Naive B cell (primary cell): ENCODE measurements at places on chromosomes 2 and 18. TPM values are rescaled to one million over a fixed set of nuclear protein-coding genes. Genes with fewer than 3 reads are reported as not detected.
A peak's percentile ranks its signal among the peaks of the same experiment; 100 is the strongest.

DNA sequence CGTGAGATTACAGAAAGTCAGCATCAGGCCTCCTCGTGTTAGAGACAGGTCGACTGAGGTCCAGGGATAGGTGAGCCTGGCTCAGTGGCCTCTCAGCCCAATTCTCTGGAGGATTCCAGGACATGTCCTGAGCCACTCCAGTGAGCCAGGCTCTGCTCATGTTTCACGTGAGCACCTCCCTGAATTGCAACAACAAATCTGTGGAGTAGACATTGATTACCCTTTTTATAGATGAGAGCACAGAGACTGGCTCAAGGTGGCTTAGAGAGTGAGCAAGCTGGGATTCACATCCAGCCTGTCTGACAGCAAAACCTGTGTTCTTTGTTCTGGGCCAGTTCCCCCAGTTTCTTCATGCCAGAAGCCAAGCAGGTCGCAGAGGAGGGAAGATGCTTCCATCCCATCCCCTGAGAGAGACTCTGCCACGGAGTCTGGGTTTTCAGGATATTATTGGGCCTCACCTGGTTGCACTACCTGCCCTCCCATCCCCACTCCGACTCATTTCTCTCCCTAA lies 46.4 kb downstream of the HS1BP3 start:
- no peak for DNase-seq

- no peak for DNase-seq
These were observed 499.6 kb upstream of the HS6ST1 start for GRCh38 chr2:128818248-128818647.

- no peak for DNase-seq
These were observed 50.2 kb upstream of the LRP1B start for GRCh38 chr2:142180820-142181533.

DNA sequence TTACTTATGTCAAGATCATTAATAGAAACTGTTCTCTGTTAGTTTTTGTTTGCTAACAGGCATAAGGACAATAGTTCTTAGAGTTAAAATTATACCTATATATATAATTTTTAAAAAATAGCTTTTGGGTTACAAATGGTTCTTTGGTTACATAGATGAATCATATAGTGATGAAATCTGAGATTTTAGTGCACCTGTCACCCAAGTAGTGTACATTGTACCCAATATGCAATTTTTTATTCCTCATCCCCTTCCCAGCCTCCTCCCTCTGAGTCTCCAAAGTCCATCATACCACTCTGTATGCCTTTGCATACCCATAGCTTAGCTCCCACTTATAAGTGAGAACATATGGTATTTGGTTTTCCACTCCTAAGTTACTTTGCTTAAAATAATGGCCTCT lies 26.4 kb downstream of the SLC4A1AP start:
- no peak for DNase-seq

GRCh38 chr2:174577967-174578589 lies 19.5 kb downstream of the WIPF1 start:
- peak; percentile 61 for DNase-seq

Gene TMEM247
- polyA plus RNA-seq: not detected

- no peak for DNase-seq
These were observed 97.0 kb upstream of the EPAS1 start for GRCh38 chr2:46200100-46200690.

GRCh38 chr2:41851554-41851953 lies 196.3 kb upstream of the PKDCC start:
- no peak for DNase-seq

DNA sequence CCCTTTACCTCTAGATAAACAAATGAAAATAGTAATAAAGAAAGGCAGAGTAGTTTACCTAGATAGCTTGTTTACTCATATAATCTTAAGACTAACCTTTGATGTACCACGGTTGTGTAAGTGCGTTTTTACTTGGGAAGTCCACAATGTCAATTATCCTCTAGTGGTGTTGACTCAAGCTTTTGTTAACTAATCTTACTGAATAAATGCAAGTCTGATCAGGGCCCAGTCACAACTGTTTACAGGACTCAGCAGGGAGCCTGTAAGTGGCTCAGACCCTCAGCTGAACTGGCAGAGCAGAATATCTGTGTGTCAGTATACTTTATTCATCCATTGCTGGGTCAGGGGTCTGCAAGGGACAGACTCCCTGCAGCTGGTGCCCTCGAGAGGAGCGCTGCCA lies 98.1 kb upstream of the ACAA2 start:
- no peak for DNase-seq

GRCh38 chr2:32565902-32566301 lies 61.9 kb upstream of the TTC27 start:
- no peak for DNase-seq

Gene ALMS1
- polyA plus RNA-seq: 2.2 TPM

DNA sequence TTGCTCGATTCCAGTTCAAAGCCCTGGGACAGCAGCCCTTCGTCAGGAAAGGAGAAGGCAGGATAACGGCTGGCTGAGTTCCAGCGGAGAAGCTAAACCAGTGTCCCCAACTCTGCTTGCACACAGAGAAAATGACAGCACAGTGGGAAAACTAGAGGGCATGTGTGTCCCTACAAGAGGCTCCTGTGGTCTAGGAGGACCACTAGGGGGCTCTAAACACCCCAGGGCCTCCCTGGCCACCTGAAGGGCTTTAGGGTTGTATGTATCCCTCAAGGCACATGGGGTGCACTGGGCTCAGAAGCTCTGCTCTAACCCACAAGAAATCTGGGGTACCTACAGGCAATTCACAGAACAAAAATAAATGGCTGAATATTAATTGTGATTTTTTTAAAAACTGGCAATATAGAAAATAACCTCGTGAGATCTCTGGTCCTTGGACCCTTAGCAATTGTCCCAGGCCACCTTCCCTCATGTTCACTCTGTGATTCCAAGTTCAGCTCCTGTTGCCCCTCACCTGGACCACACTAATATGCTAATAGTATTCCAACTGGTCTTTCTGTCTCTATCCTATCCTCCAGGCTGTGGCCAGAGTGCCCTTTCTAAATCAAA lies 17.5 kb downstream of the STAT1 start:
- DNase-seq: peak; percentile 26

DNA sequence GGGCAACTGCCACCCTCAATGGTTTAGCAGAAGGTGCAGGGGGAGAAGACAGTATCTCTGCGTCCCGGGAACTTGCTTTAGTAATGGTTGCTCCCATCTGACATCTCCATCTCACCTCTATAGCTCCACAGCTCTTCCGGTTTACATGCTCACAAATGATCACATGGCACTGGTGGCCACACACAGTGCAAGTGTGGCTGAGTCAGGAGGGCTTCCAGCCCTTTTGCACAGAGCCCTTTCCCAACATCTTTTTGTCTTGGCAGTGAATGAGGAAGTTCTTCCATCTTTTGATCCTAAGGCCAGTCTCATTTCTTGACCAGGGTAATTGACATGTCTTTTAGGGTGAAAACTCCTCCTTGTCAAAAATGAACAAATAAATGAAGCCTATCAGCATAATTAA lies 347.7 kb downstream of the LPIN1 start:
- DNase-seq: no peak

DNA sequence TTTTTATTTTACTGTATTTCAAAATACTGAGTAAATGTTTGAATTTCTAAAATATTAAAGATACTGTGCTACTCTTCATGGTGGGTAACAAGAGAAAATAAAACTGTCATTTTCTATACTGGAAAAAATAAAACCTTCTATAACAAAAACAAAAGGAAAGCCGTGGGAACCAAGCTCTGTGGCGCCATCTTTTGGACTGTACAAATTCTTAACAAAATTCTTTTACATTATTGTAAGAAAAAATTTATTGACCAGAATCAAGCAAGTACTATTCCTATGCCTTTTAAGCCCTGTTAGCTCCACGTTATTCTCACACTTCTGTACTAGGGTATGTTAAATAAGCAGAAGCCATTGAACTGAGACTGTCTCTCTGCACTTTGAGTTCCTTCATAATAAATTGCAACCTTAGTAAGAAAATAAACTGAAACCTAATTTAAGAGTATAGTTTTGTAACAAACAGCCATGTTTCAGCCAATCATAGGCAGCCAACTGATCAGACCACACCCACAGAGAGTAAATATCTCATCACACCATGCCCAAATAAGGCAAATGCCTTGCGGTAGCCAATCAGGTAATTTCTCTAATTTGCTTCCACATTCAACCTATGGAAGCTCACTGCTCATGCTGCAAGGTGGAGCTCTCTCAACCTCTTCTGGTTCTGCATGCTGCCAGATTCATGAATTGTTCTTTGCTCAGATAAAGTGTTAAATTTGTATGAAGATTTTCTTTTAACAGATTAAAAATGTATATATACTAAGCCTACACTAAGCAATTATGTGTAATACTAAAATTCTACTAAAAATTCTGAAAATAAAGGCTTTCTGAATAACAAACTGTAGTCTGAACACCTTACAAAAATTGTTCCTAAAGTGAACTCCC lies 42.2 kb downstream of the HIBCH start:
- DNase-seq: no peak

DNA sequence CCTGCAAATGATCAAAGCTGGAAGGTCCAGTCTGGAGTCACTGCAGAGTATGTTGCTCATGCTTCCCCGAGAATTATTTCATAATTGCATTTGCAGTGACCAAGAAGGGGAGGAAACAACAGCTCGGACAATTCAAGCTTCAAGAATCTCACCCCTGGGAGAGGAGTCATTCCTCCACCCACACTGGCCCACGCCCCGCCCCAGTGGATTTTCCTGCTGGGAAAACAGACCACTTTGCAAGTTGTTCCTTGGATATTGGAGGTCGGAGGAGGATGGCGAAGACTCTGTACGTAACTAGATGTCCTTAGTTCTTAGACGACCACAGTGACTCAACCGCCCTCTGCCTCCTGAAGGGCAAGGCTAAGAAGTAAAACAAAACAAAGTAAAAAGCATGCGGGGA lies 159.4 kb downstream of the TPO start:
- no peak for DNase-seq

- no peak for DNase-seq
These were observed 98.0 kb downstream of the PTGR3 start for GRCh38 chr18:75110846-75111415.

Gene COLEC11
- polyA plus RNA-seq: not detected

Gene SANBR
- 1.3 TPM for polyA plus RNA-seq

GRCh38 chr2:175309799-175310198 lies 128.3 kb upstream of the ATP5MC3 start:
- no peak for DNase-seq

Gene EPB41L3
- polyA plus RNA-seq: 0.17 TPM

Gene LONRF2
- not detected for polyA plus RNA-seq

Gene PDE6D
- 129 TPM for polyA plus RNA-seq

DNA sequence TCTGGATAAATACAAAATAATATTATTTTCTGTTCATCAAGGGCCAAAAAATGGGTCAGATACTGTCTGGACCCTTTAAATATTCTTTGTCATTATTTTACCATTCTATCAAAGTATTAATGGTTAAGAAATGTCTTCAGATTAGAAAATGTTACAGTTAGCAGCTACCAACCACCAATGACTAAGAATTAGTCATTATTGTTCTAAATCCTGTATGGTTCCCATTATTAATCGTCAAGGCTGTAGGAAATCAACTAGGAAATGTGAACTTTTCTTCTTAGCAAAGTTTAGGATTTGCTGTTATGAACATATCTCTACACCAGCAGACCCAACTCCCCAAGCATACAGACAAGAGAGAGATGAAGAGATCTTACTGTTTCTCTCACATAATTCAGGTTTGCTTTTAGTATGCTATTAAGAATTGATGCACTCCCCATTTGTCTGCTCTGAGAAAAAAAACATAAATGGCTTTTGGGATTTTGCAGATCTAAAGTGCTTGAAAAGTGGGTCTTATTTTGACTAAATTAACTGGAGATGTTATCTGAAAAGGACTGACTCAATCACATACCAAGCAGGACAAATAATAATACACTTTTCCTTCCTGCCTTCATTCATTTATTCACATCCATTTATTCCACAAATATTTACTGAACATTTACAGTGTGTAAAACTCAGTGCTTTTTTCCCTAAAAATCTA lies 147.7 kb downstream of the PPP1R1C start:
- DNase-seq: no peak

- DNase-seq: no peak
These were observed 57.6 kb downstream of the TTC21B start for GRCh38 chr2:165895974-165896373.

Gene GPBAR1
- not detected for polyA plus RNA-seq

Gene DYNAP
- polyA plus RNA-seq: not detected

DNA sequence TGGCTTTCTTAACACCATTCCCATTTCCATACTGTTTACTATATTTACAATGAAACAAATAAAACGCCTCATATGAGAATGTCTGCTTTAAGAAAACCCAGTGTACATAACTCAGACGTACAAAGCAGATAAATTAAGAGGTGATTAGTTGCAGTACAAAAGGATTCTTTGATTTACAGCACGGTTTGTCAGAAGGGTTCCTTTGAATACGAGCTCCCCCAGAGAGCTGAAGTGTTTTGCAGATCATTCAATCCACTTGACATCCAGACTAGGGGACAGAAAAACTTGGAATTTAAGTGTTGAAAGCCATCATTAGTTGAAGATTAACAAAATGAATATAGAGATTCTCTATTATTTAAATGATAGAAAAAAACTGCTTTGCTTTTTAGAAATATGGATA lies 72.5 kb downstream of the RAPGEF4 start:
- DNase-seq: no peak

Gene TANC1
- polyA plus RNA-seq: not detected

DNA sequence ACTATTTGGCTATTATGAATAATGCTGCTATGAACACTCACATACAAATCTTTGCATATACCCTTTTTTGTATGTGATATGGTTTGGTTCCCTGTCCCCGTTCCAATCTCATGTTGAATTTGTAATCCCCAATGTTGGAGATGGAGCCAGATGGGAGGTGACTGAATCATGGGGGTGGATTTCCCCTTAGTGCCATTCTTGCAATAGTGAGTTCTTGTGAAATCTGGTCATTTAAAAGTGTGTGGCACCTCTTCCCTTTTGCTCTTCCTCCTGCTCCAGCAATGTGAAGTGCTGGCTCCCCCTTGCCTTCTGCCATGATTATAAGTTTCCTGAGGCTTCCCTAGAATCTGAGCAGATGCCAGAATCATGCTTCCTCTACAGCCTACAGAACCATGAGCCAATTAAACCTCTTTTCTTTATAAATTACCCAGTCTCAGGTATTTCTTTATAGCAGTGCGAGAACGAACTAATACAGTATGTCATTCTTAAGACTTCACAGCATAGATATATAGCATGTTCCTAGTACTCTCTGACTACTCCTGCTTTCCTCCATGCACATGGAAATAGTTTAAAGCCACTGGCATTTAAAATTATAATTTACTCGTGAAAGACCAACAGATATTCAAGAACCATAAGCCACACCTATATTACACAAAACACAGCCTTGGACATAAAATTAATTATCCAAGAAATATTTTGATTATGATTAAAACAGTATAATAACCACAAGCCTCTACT lies 75.2 kb downstream of the COBLL1 start:
- DNase-seq: no peak

- no peak for DNase-seq
These were observed 262.5 kb downstream of the KCNJ3 start for GRCh38 chr2:154960802-154961583.
